Kidney (tissue), 22 donors: ENCODE measurements at places on chromosomes 3 and 15. TPM values are rescaled to one million over a fixed set of nuclear protein-coding genes. Genes with fewer than 3 reads are reported as not detected.

DNA sequence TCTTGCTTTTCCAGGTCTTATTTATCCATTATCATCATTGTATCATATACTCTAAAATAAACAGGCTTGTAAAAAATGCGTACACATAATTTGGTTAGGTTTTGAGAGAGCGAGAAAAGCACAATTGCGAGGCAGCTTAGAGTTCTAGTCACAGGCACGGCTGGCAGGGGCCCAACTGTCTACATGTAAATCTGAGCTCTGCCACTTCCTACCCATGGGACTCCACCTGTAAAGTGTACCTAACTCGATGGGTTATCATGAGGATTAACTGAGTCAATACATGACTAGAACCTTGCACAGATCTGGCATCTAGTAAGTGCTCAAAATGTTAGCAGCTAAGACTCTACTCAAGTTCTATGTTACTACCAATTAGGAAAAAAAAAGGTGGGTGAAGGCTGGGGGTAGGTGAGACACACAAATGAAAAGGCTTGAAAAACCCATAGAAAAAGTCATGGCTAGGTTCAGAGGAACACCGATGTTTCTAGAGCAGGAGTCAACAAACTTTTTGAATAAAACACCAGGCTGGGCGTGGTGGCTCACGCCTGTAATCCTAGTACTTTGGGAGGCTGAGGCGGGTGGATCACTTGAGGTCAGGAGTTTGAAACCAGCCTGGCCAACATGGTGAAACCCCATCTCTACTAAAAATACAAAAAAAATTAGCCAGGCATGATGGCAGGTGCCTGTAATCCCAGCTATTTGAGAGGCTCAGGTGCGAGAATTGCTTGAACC is 36.2 kb downstream of the GLB1 start:
- no peak overlapping the region for H3K27ac ChIP-seq
- no peaks in the 10 kb centered on the region for H3K27me3 ChIP-seq
- peaks cover 37% of the 10 kb centered on the region for H3K36me3 ChIP-seq
- DNase-seq, result no peak

DNA sequence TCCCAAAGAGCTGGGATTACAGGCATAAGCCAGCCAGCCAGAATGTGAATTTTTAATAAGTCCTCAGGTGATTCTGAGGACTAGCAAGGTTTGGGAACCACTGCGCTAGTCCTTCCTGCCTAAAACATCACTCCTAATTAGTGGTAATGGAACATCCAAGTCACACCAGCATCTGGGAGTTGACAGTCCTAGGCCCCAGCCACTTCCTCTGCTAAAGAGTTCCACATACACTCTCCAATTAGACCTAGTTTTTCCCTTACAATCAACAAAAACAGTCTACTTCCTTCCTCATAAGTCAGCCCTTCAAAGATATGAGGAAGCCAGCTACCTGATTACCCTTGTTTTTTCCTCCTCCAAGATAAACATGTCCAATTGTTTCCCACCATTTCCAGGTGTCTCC is 78.1 kb downstream of the OXNAD1 start:
- no peaks in the 10 kb centered on the region for H3K27me3 ChIP-seq
- no peak overlapping the region for H3K4me3 ChIP-seq
- DNase-seq, result no peak

DNA sequence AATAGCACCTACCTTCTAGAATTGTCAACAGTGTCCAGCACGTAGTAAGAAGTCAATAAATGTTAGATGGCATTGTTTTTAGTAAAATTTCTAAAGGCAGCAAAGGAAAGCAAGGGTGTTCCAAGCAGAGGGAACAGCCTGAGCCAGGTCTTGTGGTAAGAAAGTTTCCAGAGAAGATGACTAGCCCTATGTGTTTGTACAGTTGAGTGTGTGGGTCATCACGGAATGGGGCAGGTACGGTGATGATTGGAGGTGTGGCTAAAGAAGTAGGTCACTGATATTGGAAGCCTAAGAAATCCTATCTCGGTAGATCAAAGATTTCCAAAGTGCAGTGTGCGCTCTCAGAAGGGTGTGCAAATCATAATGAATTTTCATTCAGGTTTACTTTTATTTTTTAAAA is 94.2 kb upstream of the BCL6 start:
- no peak for DNase-seq
- no peaks in the 10 kb centered on the region for H3K4me1 ChIP-seq
- H3K36me3 ChIP-seq, result no peaks in the 10 kb centered on the region
- H3K4me3 ChIP-seq, result no peak overlapping the region

DNA sequence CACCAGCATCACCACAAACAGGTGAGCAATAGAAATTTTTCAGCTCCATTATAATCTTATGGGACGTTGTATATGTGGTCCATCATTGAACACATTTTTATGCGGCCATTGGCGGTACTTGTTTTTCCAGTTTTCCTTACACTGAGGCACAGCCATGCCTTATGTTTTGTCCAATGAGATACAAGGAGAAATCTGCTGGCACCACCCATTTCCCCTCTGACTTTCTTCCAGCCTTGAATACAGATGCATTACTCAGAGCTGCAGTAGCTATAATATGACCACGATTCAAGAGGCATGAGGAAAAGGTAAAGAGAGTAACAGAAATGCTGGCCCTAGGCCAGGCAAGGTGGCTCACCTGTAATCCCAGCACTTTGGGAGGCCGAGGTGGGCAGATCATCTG is 9.0 kb upstream of the PIK3R4 start:
- DNase-seq, result peak; percentile 49
- H3K27ac ChIP-seq, result no peak overlapping the region
- no peaks in the 10 kb centered on the region for H3K4me1 ChIP-seq
- H3K36me3 ChIP-seq, result no peaks in the 10 kb centered on the region
- H3K27me3 ChIP-seq, result no peaks in the 10 kb centered on the region

- no peak overlapping the region for H3K4me3 ChIP-seq
- H3K4me1 ChIP-seq, result no peaks in the 10 kb centered on the region
- DNase-seq, result no peak
- H3K27ac ChIP-seq, result no peak overlapping the region
- H3K36me3 ChIP-seq, result no peaks in the 10 kb centered on the region
Measured at GRCh38 chr15:101439285-101439919, 50.1 kb downstream of the PCSK6 start.

- DNase-seq, result no peak
- no peak overlapping the region for H3K4me3 ChIP-seq
- peaks cover 12% of the 10 kb centered on the region for H3K4me1 ChIP-seq
- H3K27ac ChIP-seq, result no peak overlapping the region
Measured at GRCh38 chr3:73030073-73030597, 31.3 kb upstream of the EBLN2 start.

- H3K27me3 ChIP-seq, result no peaks in the 10 kb centered on the region
- no peak for DNase-seq
- H3K27ac ChIP-seq, result no peak overlapping the region
Measured at GRCh38 chr3:8784676-8785435, 15.4 kb upstream of the OXTR start.

GRCh38 chr3:153442386-153442785 is 280.4 kb downstream of the RAP2B start:
- H3K27me3 ChIP-seq, result no peaks in the 10 kb centered on the region
- no peak overlapping the region for H3K4me3 ChIP-seq
- no peaks in the 10 kb centered on the region for H3K36me3 ChIP-seq
- no peak for DNase-seq

GRCh38 chr3:125589547-125590122 is 5.7 kb downstream of the OSBPL11 start:
- no peaks in the 10 kb centered on the region for H3K36me3 ChIP-seq
- H3K4me1 ChIP-seq, result no peaks in the 10 kb centered on the region
- H3K27me3 ChIP-seq, result no peaks in the 10 kb centered on the region
- DNase-seq, result no peak

GOLGA6L7 gene
- not detected for total RNA-seq
